ENCODE measurements at places on chromosomes 2 and 18.

DNA sequence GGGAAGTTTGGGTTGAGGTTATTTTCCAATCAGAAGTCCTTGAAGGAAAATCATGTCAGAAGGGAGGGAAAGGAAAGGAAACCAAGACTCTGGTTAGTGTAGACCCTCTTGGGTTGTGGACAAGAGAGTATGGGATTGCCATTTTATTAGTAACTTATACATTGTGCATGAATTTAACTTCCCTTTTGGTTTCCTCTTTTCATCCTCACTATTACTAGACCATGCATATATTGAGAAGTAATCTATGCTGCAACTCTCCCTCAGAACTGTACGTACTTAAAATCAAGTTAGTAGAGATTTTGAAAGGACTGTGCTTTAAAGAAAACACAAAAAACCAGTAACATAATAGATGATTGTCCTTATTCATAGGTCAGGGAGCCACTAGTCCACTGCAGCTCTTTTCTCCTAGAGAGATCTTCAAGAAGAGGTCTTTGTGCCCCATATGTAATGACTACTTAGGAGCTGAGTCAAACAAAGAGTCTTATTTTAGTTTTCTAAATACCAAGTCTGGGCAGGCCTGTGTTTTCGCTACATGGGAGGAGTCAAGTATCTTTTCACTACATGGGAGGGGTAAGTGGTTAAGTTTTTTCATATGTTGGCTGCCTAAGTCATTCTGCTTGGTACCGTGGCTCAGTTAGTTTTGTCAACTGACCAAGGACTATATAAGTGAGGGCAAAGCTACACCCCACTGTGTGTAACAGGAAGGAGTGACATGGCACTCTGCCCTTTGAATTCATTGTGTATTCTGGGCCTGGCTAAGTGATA lies 25.2 kb upstream of the FAM117B start:
- DNase-seq = no peak

- DNase-seq = peak; percentile 37
These were observed at the start of gene ZAP70 for GRCh38 chr2:97713296-97714083. Gene ZAP70 (plus strand): TSS chr2:97713576. CDS start chr2:97724037, 10,461 bp downstream.

DNA sequence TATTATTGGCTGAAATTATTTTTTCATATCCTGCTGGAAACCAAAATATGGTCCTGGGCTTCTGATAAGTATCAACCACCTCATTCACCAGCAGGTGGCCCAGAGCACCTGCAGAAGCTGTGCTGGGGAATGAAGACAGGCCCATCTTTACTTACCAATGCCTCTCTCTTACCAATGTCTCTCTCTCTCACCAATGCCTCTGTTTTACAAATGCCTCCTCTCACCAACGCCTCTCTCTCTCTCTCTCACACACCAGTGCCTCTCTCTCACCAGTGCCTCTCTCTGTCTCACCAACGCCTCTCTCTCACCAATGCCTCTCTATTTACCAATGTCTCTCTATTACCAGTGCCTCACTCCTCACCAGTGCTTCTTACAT lies 2.3 kb upstream of the MAL start:
- DNase-seq = peak; percentile 26

- DNase-seq = no peak
These were observed 248.0 kb downstream of the TMEM182 start for GRCh38 chr2:103009871-103010270.

DNA sequence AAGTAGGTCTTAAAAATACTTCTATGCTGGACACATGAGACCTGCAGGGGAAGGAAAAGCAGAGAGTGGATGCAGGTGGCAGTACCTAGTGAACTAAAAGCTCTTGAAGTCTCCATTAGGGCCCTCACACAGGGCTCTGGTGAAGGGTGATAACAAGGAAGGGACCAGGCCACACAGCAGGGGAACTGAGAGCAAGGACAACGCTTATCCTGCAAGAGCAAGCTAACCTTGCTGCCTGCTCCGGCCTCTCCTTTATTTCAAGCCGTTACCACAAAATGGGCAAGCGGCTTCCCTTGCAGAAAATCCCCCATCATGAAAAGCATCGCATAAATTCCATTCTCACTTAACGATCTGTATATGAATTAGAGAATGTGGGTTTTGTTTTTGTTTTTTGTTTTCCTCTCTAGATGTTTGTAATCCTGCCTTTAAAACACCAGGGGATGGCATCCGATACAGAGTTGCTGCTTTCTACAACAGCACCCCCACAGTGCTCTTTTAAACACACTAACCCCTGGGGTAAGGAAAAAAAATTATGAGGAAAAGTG lies 64.5 kb downstream of the CACNB4 start:
- DNase-seq = no peak

DNA sequence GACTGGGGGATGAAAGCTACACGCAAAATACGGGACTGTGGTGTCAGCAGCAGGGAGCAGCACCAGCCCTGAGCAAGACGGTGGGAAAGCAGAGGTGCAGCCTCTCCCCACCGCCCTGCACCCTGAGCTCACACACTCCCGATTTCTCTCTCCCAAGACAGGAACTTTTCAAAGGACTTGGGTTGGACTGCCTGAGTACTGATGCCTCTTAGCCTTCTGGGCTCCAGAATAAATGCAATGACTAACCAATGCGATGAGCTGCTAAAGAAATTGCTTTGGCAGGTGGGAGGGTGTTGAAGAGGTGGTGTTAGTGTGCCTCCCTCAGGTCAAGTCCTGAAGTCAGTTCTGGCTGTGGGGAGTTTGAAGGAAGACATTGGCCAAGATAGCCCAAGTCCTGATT lies 9.6 kb downstream of the TRIM54 start:
- DNase-seq = no peak

DNA sequence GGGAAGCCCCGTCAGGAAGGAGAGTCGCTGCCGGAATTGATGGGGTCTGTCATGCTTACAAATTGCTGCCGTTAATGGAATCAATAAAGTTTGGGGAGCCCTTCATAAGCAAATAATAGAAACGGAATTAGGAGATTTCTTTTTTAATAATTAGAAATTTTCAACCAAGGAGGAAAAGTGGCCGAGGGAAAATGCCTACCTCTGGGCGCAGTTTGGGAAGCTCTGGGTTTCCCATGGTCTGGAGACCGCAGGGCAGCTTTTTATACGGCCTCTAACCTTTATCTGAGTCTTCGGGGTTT lies 1.3 kb downstream of the EVX2 start:
- DNase-seq = no peak

DNA sequence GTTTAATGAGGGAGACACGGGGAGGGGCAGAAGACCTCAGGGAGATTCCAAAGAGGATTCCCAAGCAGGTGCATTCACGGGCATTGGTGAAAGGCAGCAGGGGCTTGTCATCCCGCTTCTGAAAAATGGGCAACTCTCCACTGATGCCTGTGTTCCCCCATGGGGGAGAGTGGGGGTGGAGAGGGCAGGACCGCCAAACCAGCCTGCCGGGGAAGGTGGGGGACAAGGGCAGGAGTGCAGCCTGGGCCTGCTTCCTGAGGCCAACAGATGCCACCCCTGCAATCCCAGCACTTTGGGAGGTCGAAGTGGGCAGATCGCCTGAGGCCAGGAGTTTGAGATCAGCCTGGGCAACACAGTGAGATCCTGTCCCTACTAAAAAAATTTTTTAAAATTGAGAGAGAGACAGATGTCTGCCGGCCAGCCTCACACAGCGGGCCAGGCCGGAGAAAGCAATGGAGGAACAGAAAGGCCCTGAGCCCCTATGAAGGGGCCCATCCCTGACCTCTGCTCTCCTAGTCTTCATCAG lies 44.8 kb upstream of the UBE2F start:
- DNase-seq = no peak

DNA sequence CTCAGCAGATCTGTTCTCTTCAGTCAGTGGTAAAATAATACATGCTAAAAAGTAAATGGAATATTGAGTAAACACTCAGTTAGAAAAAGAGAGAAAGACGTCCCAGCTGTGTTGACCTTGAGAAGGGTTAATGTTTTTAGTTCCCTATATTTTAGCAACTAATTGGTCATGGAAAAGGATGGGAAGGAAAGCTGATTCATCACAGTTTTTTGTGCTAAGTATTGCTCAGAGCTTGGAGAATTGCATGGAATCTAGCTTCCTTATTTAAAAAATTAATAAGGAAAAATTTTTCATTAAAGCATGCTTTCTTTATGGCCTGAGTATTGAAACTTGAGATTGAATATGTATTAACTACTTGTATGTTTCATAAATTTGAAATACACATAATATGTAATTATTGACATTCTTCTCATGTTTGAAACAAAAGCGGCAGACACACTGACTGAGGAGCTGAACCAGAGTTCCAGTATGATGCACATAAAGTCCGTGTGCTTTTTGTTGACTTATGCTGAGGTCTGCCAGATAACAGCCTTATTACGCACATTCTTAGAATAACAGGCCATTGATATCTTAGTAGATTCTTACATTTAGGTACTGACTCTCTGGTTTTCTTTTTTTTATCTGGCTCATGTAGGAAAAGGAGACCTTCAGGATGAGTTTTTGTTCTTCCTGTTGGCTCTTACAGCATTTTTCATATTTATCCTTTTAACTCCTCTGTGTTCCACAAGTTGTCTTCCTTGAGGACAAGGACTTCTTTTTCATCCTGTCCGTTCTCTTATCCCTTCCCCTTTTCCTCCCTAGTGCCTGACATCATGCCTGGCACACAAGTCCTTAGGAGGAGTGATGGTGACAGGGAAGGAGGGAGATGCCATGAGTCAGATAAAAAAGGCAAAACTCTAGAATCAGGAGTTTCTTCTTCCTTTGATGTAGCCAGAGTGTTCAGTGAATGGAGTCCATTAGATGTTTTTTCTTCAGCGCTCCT lies 194.1 kb downstream of the PTPRM start:
- DNase-seq = no peak

DNA sequence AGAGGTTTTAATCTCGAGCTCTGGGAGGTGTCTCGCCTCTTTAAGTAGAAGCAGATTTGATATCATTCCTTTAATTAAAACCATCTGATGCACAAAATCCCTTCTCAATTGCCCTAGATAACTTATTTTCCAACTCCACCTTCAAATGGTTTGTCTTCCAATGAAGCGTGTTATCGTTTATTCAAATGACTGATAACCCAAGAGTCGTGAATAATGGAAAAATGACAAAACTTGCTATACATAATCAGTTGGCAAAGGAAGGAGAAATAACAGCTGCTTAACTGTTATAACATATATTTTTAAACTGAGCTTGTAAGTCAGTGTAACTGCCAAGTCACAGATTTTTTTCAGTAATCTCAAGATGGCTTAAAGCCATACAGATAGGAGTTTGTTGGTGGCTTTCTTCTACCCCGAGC lies 144.6 kb downstream of the QPCT start:
- no peak for DNase-seq

- DNase-seq = no peak
These were observed 35.6 kb downstream of the GLI2 start for GRCh38 chr2:120771111-120771780.

DNA sequence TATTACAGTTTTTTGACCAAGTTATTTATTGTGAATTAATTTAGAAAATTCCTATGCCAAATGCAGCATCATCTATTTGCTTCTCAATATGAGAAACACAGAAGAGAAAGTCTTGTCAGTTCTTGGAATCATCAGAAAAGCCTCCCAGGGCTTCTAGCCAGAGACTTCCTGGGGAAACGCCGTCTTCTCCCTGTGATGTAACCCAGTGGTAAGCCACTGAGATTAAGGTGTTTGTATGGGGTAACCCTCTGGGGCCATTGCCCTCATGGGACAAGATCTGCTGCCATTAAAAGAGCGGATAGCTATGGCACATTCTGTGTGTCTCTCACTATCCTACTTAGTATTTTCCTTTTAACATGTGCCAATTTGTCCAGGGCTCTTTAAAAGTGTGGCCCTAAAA lies 28.0 kb downstream of the ANKRD29 start:
- no peak for DNase-seq

GRCh38 chr2:168757223-168757622 lies 45.2 kb upstream of the NOSTRIN start:
- no peak for DNase-seq

DNA sequence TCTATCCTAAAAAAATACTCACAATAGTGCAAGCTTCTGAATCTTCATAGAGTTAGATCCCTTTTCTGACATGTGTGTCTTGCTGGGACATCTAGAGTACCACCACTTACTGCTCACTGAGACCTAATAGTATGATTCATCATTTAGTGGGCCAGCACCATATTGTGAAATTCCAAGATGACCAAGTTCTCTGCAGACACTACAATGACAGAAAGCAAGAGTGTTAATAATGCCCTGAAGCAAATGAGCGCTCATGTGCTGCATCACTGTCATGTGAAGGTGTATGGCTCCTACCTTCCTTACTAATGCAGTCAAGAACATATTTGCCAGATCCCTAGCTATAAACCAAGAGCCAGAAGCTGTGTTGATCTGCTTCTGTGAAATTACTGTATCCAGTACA lies 606.2 kb upstream of the NXPH2 start:
- DNase-seq = no peak

DNA sequence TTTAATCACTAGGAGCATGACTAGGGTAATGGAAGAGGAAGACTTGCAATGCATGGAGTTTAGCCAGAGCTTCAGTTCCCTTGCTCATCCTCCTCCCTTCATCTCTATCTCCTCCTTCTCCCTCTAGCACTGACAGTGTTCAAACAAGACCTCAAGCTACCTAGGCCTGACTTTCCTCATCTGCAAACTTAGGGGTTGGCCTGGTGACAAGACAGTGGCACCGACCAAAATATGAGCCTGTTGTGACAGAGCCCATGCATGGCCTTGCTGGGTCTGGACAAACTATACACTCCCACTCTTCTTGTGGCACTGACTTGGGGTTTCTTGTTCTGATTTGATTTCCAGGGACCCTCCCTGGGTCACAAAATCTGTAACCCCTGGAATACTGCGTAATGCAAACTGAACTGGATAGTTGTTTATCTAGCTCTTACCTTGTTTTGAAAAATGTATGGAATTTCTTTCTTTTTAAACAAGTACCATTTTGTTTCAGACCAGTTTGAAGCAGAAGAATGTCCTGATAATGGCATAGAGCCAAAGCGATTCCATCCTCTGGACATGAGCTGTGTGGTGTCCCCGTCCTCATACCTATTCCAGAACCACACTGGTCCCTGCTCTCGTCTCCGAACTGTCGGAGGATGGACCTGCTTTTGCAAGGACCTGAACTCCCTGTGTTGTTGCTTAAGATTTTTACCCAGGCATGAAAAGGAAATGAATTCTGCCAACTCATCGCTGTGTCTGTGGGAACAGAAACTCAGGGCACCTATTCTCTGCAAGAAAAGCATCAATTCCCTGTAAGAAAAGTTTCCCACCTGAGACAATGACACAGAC lies 33.4 kb upstream of the PPP4R1 start:
- no peak for DNase-seq

- DNase-seq = no peak
These were observed 287.1 kb downstream of the SLC4A3 start for GRCh38 chr2:219914577-219914976.
